ENCODE measurements at places on chromosomes 3 and 15.
A peak's percentile ranks its signal among the peaks of the same experiment; 100 is the strongest.

DNA sequence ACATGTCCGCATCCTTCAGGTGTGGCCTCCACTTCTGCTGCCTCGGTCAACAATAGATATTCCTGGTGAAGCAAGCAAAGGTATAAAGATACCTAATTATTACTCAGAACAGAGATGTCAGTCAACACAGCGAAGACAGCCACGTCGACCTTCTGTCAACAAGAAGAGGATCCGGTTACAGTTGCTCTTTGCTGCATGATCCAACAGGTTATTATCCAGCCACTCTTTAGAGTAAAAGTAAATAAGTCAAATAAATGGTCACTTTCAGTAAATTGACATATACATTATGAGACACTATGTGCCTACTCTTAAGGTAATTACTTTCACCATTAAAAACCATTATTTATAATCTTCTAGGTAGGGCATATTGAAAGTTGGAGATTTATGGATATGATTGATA, 356.8 kb upstream of the ATP11B start:
- DNase-seq = no peak

- DNase-seq = peak; percentile 7
Observed at GRCh38 chr15:25481208-25481859, 42.5 kb upstream of the UBE3A start.

DNA sequence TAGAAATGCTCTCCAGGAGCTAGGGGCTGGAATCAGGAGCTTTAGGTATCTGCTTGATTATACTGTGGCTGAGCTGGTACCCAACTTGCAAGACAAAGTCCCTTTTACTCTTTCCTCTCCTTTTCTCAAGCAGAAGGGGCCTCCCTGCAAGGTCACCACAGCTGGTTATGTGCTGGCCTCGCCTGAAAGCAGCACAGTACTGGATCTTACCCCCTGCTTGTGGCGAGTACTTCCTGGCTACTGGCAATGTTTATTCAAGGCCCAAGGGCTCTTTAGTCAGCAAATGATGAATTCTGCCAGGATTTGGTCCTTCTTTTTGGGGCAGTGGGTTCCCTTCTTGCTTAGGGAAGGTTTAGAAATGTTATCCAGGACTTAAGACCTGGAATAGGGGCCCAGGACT, 234.6 kb downstream of the RAP2B start:
- DNase-seq = no peak

DNA sequence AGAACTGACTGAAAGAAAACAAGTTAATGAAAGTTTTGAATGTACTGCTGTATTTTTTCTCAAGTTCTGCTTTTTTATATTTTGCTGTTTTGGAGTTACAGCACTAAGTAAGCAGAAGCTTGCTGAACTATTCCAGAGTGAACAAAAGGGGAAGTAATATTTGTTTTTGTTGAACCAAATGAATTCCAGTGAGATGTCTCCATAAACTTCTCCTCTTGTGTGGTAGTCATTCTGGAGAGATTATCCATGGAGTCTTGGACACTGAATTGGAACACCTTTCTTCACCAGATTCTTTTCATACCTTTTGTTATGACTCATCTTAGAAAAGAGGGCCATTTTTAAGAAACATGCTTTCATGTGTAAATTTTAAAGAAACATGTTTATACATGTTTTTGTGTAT, 8.8 kb downstream of the ANKUB1 start:
- DNase-seq = peak; percentile 2

DNA sequence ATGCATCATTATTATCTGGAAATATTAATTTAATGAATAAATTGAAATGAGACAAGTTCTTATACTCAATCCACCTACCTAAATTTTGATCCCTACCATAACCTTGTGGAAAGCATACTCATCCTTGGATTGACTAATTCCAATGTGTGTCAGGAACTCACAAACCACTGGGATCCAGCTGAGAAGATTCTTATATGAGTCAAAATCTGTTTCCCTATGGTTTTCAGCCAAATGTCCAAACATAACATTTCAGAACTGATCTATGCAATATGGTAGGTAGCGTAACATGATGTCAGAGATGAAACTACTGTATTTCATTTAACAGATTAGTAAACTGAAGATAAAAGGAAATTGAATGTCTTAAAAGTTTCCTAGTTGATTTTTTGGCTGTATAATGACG, 250.0 kb downstream of the PLOD2 start:
- no peak for DNase-seq

GRCh38 chr3:117750674-117751269, 1041.2 kb downstream of the TUSC7 start:
- DNase-seq = no peak

GRCh38 chr3:126126811-126127431, 43.0 kb upstream of the SLC41A3 start:
- no peak for DNase-seq

GRCh38 chr3:30232142-30232541, 374.3 kb upstream of the TGFBR2 start:
- DNase-seq = no peak

DNA sequence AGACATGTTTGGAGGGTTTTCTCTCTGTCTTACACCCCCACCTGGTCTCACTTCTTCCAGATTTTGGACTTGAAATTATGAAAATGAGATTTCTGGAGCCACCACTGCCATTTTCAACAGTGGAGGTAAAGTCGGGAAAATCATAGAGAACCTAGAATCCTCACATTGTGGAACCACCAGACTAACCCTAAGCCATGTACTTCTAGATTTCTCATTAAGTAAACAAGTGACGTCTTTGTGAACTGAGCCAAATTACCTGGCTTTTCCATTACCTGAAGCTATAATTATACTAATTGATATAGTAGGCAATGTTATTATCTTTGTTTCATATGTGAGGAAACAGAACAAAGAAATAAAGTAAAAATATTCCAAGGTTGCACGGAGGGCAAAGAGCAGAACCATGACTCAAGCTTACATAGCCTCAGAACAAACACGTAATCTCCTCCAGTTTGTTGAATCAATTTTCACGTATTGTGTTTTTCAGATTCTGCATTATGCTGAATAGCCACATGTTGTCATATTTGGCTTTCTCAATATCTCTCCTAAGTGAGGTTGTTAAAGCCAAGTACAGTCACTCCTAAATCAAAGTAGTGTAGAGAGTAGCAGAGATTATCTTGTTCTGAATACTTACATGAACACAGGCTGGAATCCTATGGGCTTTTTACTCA, 101.3 kb upstream of the CMC1 start:
- DNase-seq = no peak

GRCh38 chr3:151899996-151900395, 26.6 kb downstream of the SUCNR1 start:
- DNase-seq = no peak

- DNase-seq = no peak
Observed at GRCh38 chr3:178517665-178518334, 18.4 kb upstream of the KCNMB2 start.

GRCh38 chr3:131658115-131658514, 155.3 kb upstream of the MRPL3 start:
- DNase-seq = no peak
